T-cell (primary cell): ENCODE measurements at places on chromosomes 7 and 10. TPM values are rescaled to one million over a fixed set of nuclear protein-coding genes. Genes with fewer than 3 reads are reported as not detected.

Gene MPP7
- 22.8 TPM for total RNA-seq

Gene TRPV5
- total RNA-seq = not detected

Gene ARHGAP22
- 0.60 TPM for total RNA-seq

Gene PURB
- 19.5 TPM for total RNA-seq

Gene NEUROG3
- total RNA-seq = not detected

Gene ELN
- 0.44 TPM for total RNA-seq

Gene CPN1
- total RNA-seq = not detected

Gene ZNF488
- total RNA-seq = not detected

Gene CYP3A5
- 0.22 TPM for total RNA-seq

Gene CRPPA
- 0.49 TPM for total RNA-seq

- DNase-seq = no peak
- no peak overlapping the region for H3K27ac ChIP-seq
- no peaks in the 10 kb centered on the region for H3K27me3 ChIP-seq
- no peaks in the 10 kb centered on the region for H3K4me1 ChIP-seq
These were observed 133.4 kb upstream of the ANKRD1 start for GRCh38 chr10:91054325-91054724.

DNA sequence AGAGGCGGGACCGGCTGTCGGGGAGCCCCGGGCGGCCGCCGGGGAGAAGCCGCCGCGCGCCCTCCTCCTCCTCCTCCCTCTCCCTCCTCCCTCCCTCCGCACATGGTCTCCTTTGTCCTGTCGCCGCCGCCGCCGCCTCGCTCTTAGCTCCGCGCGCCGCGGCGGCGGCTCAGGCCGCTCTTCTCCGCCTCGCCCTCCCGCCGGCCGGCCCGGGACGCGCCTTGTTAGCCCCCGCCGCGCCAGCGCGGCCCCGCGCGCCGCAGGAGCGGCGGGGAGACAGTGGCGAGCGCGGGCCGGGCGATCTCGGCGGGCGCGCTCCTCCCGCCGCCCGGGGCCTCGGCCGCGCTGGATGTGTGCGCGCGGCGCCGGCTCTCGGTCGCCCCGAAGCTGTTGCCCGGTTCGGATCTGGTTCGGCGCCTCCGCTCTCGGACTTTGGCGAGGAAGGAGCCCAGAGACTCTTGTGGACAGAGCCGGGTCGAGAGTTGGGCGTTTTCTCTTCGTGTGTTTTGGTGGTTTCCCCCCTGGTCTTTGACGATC is 437.4 kb upstream of the GALNT17 start:
- H3K27me3 ChIP-seq = peaks cover 19% of the 10 kb centered on the region
- peak overlapping the region; percentile 11 for H3K27ac ChIP-seq

DNA sequence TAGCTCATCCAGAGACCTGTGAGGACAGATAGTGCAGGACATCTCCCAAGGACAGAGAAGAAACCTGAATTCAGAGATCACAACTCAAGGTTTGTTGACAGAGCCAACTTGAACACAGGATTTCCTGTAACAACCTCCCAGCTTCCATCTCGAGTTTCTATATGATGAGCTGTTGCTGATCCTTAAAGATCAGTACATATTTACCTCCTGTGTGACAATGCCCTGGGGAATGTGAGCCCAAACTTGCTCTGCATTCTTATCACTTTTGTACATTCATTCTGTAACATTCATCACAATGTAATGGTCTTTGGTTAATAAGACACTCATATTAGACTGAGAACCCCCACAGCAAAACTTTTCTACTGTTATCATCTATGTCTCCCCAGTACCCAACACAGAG is 468.6 kb downstream of the XPNPEP1 start:
- H3K36me3 ChIP-seq = no peaks in the 10 kb centered on the region
- peaks cover 21% of the 10 kb centered on the region for H3K27me3 ChIP-seq
- DNase-seq = no peak
- H3K4me3 ChIP-seq = no peak overlapping the region
- H3K27ac ChIP-seq = no peak overlapping the region
- H3K4me1 ChIP-seq = no peaks in the 10 kb centered on the region

DNA sequence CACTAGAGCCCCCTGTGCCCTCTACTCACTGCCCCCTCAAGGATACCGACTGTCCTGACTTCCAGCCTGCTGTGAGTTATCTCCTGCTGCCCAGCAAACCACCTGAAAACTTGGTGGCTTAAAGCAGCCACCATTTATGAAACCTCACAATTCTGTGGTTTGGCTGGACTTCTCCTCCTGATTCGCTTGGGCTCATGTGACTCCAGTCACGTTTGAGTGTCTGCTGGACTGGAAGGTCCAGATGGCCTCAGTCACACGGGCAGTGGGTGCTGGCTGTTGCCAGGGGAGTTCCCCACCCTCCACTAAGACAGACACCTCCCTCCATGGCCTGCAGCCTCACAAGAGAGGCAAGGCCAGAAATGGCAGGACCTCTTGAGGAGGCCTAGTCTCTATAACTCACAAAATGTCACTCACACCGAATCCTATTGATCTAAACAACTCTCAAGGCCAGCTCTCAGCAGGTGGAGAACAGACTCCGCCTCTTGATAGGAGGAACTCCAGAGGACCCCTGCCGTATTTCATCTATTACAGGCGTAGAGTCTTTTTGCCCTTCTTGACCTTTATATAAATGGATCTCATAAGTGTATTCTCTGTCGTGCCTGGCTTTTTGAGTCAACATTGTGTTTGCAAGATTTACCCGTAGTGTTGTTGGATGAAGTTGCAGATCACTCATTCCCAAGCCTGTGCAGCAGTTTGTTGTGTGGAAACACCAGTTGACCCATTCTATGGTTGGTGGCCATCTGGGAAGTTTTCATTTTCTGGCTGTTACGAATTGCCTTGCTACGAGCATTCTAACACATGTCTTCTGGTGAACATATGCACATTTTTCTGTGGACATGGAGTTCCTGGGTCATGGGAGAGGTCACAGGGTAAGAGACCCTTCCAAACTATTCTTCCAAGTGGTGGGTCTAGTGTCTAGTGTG is 48.3 kb downstream of the ZMIZ1 start:
- no peak overlapping the region for H3K27ac ChIP-seq
- no peak for DNase-seq
- H3K4me1 ChIP-seq = peaks cover 10% of the 10 kb centered on the region
- H3K27me3 ChIP-seq = no peaks in the 10 kb centered on the region
- H3K36me3 ChIP-seq = peaks cover 12% of the 10 kb centered on the region
- H3K4me3 ChIP-seq = no peak overlapping the region

DNA sequence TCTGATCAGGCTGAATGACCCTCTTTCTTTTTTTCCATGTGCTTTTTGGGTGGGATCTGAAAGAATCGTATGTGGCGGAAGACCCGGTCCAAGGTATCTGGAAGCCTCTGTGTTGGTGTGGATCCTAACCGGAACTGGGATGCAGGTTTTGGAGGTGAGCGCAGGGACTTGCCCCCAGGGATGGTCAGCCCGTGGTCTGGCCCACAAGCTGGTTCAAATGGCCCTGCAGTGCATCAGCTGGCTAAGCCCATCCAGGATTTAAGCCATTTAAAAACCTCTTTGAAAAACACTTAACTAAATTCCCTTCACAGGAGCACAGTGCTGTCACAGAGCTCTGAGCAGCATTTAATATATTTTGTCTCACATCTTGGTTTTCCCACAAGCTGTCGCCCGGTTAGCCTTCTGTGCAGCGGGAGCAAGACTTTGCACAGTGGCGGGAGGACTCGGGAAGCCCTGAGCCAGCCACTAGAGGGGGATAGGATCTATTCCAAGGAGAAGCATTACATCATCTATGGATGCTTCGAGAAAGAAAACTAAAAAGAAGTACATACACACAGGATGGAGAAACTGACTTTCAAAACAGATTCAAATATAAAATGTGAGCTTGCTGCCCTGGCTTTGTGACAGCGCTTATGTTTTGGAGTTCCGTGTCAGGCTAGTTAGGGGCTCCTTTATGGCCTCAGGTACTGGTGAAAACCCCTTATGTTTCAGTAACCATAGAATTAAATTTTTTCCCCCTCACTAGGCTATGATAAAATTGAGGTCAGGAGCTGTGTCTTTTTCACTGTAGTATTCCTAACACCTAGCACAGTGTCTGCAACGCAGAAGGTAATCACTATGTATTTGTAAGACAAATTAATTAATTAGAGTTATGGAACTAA is 11.3 kb downstream of the CPA2 start:
- H3K4me3 ChIP-seq = no peak overlapping the region
- peaks cover 2% of the 10 kb centered on the region for H3K4me1 ChIP-seq
- DNase-seq = no peak

GRCh38 chr7:7883394-7883793 is 85.2 kb upstream of the GLCCI1 start:
- no peak overlapping the region for H3K27ac ChIP-seq
- no peaks in the 10 kb centered on the region for H3K36me3 ChIP-seq
- H3K27me3 ChIP-seq = no peaks in the 10 kb centered on the region
- H3K4me3 ChIP-seq = no peak overlapping the region

DNA sequence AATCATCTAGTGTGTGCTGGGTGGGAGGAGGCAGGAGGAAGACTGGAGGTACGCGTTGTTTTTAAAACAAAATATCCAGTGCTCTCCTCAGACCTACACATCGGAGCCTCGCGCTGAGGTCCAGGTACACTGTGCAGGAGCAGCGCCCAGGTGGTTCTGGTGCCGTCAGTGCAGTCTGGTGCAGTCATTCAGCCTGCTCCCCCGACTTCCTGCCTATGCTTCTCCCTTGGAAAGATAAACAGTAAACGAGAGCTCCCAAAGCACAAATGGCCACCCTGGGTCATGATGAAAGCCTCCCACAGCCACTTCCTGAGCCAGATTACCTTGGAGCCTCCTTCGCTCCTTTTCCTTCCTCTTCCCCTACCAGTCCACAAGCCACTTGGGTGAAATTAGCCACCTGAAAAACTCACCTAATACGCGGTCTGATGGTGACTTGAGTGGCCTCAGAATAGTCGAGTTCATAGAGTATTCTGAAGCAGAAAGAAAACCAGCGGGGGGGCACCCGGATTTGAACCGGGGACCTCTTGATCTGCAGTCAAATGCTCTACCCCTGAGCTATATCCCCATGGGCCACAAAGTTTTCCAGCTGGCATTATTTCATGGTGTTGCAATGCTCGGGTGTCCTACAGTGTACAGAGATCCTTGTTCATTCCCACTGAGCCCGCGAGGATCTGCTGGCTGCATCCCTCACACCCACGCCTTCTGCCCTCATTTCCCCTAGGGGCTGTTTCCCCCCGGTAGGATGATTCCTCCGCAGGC is 82.5 kb downstream of the ZNF467 start:
- H3K27me3 ChIP-seq = peaks cover 16% of the 10 kb centered on the region
- DNase-seq = no peak
- H3K4me3 ChIP-seq = no peak overlapping the region
- no peak overlapping the region for H3K27ac ChIP-seq
- H3K36me3 ChIP-seq = no peaks in the 10 kb centered on the region

DNA sequence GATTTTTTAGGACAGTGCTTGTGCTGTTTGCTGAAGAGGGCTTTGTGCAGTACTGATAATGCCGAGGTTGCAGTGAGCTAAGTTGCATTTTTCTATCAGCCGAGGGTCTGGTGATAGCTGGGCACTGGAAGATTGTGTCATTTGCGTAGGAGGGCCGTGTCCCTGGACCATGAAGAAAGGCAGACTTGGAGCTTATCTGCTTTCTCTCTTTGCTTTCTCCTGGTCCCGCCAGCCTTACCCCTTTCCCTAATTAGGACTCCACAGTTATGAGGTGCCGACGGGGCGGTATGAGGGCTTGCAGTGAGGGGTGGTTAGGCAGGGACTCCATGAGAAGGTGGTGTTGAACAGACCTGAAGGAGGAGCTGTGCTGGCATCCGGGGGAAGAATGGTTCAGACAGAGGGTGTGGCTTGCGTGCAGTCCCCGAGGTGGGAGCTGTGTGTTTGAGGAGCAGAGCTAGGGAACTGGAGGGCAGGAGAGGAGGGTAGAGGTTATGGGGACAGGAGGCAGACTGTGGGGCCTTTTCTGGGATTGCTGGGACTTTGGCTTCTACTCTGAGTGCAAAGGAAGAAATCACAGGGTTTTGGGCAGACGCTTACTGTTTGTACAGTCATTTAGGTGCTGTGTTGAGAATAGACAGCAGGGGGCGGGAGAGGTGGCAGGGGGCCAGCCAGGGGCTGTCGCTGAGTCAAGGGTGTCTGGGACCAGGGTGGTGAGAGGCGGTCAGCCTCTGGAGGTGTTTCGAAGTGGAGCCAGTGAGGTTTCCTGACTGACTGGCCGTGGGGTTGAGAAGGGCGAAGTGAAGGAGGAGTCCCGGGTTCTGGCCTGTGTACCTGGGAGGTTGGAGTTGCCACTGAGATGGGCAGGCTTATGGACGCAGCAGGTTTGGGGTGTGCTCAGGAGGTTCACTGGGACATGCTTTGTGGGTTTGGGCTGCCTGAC is 43.4 kb downstream of the PRF1 start:
- H3K4me3 ChIP-seq = peak overlapping the region; percentile 44
- no peaks in the 10 kb centered on the region for H3K27me3 ChIP-seq
- H3K27ac ChIP-seq = no peak overlapping the region
- H3K4me1 ChIP-seq = no peaks in the 10 kb centered on the region

- no peak overlapping the region for H3K4me3 ChIP-seq
- no peaks in the 10 kb centered on the region for H3K36me3 ChIP-seq
- DNase-seq = no peak
These were observed 234.0 kb upstream of the PITRM1 start for GRCh38 chr10:3406556-3406955.

- H3K4me3 ChIP-seq = no peak overlapping the region
- no peaks in the 10 kb centered on the region for H3K27me3 ChIP-seq
These were observed 5.1 kb upstream of the ADAM8 start for GRCh38 chr10:133281628-133282372.

GRCh38 chr7:371779-372545 is 82.0 kb downstream of the FOXL3 start:
- no peaks in the 10 kb centered on the region for H3K36me3 ChIP-seq
- H3K27me3 ChIP-seq = peaks cover 20% of the 10 kb centered on the region
- no peak overlapping the region for H3K27ac ChIP-seq

GRCh38 chr7:151736403-151736909 is 140.5 kb downstream of the PRKAG2 start:
- no peaks in the 10 kb centered on the region for H3K4me1 ChIP-seq
- no peak overlapping the region for H3K27ac ChIP-seq
- no peak overlapping the region for H3K4me3 ChIP-seq
- no peaks in the 10 kb centered on the region for H3K27me3 ChIP-seq

DNA sequence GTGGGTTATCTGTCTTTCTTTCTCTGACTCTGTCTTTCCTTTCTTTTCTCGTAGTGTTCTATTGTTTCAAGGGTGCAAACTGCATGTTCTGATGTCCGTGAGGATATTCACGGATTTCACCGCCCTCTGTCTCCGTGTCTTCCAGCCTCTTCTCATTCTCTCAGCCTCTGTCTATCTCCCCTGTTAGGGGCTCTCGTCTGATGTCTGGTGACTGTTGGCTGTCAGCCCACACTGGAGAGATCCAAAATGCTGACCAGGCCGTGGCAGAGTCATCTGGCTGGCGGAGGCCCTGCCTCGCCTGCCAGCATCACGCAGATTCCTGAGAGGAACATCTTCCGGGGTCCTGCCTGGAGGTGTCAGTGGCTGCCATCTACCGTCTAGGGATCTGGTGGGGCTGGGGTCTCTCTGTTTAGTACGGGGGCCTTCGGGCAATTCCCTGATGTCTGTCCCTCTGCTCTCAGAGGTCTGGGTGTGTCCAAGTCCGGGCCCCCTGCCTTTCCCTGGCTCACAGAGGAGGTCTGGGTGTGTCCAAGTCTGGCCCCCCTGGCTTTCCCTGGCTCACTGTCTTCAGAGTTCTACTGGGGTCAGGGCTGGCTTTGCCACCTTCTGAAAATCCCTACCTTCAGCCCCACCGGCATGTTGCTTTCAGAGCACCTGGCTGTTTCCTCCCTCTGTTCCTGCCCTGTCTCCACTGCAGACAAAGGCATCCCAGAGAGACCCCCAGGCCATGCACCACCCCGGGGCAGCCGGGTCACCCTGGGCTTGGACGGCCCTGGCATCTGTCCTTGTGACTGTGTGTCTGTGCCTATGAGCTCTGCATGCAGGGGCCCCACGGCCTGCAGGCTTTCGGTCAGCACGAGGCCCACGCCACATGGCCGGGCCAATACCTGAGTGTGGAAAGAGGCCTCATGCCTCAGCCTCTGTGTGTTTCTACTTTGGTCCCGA is 14.0 kb upstream of the SCART1 start:
- no peaks in the 10 kb centered on the region for H3K36me3 ChIP-seq
- DNase-seq = no peak
- H3K4me1 ChIP-seq = peaks cover 41% of the 10 kb centered on the region
